Melanocyte of skin (primary cell): ENCODE measurements at places on chromosomes 5 and 9. TPM values are rescaled to one million over a fixed set of nuclear protein-coding genes. Genes with fewer than 3 reads are reported as not detected.

The IL4 gene
- total RNA-seq = not detected in 2 replicates

The NIPBL gene
- 16.7 and 27.6 TPM in 2 replicates for total RNA-seq

The SHOC1 gene
- total RNA-seq = under 0.01 and 0.46 TPM in 2 replicates

The RNF183 gene
- not detected in 2 replicates for total RNA-seq

The ANKRD55 gene
- total RNA-seq = not detected in 2 replicates

The GRM6 gene
- total RNA-seq = not detected in 2 replicates

The IGFBPL1 gene
- not detected in 2 replicates for total RNA-seq

The SPOCK1 gene
- 22.0 and 32.5 TPM in 2 replicates for total RNA-seq

The ZNG1E gene
- 26.0 and 39.0 TPM in 2 replicates for total RNA-seq

The MEIKIN gene
- total RNA-seq = not detected in 2 replicates

The GMCL2 gene
- total RNA-seq = not detected in 2 replicates

The TYRP1 gene
- 6,402 and 6,617 TPM in 2 replicates for total RNA-seq

The CCDC152 gene
- total RNA-seq = under 0.01 and 0.15 TPM in 2 replicates

The GALNT12 gene
- total RNA-seq = 3.7 and 4.0 TPM in 2 replicates

The SPATA31A3 gene
- total RNA-seq = not detected in 2 replicates

The NR2F1 gene
- total RNA-seq = 1.7 and 2.9 TPM in 2 replicates

The HRCT1 gene
- 0.33 TPM in 1 of 2 replicates, not detected in the other for total RNA-seq

The CYLC2 gene
- not detected in 2 replicates for total RNA-seq

The CNTNAP3 gene
- 1.2 TPM in 1 of 2 replicates, not detected in the other for total RNA-seq

The IFNA21 gene
- not detected in 2 replicates for total RNA-seq

The PCDHB5 gene
- 0.15 TPM in 1 of 2 replicates, not detected in the other for total RNA-seq

The IFT74 gene
- 13.8 and 18.5 TPM in 2 replicates for total RNA-seq

The LHX6 gene
- total RNA-seq = not detected in 2 replicates
